Activated CD8-positive, alpha-beta T cell treated with anti-CD3 and anti-CD28 coated beads, Interleukin-2, amount 10 ng/mL, durations not matched to agents 7 days and 5 days (primary cell): ENCODE measurements at places on chromosomes 5 and 9.

- no peak for DNase-seq
These were observed 644.5 kb downstream of the KCTD16 start for GRCh38 chr5:144815131-144815530.

- no peak for DNase-seq
These were observed 476.1 kb upstream of the ACO1 start for GRCh38 chr9:31908158-31908890.

DNA sequence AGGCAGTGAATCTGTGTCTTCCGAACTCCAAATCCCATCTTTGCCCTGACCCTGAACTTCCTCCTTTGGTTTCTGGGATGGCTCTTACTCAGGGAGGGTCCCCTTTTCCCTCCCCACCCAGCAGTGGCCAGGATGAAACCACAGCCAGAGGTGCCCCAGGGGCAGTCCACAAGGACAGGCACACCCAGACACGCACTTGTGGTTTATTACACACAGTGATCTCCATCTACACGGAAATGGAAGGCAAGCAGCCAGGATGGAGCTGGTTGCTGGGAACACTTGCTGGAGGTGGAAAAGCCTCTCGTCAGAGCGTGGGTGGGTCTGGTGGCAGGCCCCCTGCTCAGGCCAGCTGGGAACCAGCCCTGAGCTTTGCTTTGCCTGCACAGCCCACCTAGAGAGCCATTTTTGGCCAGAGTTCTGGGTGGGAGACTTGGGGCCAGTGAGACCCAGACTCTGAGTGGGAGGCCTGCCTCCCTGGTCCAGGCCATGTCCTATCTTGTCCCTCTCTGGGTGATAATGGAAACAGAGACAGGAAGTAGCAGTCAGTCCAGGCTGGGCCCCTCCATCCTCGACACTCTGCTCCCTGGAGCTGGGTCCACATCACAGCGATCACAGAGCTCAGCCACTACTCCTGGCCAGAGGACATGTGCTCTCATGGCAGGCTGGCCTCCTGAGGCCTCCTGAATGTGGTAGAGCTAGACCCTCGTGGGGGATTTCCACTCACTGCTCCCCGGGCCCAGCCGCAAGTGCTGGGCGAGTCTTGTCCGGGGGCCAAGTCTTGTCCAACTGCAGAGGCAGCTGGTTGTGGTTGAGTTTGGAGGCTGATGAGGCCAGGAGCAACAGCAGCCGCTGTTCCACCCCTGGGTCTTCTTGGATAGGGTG lies 5.1 kb upstream of the PHYKPL start:
- DNase-seq: no peak

GRCh38 chr5:169527066-169527465 lies 56.5 kb upstream of the SPDL1 start:
- no peak for DNase-seq

GRCh38 chr9:119370816-119371215 lies 1.6 kb upstream of the BRINP1 start:
- DNase-seq: peak; percentile 35

DNA sequence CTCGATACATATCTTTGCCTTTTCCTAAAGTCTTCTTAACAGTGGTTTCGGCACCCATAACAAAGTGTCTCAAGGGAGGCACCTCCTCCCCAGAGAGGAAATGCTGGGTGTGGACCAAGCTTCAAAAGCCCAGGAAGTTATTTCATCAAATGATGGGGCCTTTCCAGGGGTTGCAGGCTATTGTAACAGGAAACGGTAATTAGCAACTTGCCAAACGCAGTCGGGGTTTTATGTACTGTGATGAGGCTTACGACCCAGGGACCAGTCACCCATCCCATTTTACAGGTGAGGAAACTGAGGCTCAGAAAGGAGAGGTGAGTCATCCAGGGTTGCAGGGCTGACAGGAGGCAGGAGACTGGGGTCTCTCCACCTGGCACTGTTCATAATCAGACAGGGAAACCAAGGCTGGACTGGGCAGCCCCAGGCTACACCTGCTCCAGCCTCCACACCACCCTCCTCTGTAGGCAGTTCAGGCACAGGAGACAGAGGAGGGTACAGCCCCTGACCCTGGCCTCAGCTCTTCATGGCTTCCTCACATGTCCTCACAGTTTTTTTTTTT lies 30.0 kb upstream of the SUSD3 start:
- DNase-seq: peak; percentile 83

DNA sequence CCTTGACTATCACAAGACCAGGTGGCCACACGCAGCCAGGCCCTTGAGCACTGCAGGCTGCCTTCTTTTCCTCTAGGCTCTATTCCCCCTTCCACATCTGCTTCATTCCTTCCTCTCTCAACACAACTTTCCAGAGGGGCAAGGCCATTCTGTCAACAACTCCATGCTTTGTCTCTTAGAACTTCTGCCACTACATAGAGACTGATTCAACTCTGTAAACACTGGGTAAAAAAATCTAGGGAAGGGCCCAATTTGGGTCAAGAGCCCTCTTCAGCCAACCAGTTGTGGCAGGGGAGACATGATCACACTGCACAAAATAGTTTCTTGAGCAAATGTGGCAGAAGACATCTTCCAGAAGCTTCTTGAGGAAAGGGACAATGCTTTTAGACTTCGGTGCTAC lies 55.6 kb downstream of the ATPSCKMT start:
- no peak for DNase-seq

GRCh38 chr9:99054581-99054980 lies 50.3 kb upstream of the TGFBR1 start:
- DNase-seq: no peak

DNA sequence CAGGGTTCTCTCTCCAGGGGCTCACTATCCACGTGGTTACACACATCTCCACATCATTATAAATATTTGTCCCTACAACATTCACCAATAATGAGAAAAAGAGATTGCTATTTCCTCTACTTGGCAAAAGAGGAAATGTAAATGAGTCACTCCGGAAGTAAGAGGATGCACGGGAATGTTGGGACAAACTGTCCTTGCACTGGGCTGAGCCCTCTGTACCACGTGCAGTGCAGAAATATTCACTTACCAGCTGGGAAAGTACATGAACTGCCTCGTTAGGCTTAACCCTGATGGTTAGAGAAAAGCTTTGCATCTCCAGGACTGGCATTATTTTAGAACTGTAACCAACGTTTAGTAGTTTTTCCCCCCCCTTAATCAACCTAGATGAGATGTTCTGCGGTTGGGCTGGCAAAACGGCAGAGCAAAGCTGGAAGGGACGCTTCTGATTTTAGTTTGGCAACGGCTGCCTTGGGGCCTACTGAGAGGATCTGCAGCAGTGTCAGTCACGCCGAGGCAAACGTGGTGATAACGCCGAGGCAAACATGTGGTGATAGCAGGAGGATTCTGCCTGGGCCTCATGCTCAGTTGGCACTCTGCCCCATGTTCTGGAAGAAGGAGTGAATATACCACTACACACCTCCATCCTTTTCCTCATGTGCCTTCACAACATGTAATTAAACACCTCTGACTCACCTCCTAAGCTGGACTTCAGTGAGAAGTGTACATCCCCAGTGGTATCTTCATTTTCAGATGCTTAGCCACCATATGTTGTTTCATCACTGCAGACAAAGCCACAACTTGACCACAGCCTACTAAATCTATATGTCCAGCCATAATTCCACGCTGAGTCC lies 661.4 kb upstream of the KLF4 start:
- DNase-seq: no peak

GRCh38 chr9:133888809-133889491 lies 103.2 kb downstream of the VAV2 start:
- DNase-seq: no peak

DNA sequence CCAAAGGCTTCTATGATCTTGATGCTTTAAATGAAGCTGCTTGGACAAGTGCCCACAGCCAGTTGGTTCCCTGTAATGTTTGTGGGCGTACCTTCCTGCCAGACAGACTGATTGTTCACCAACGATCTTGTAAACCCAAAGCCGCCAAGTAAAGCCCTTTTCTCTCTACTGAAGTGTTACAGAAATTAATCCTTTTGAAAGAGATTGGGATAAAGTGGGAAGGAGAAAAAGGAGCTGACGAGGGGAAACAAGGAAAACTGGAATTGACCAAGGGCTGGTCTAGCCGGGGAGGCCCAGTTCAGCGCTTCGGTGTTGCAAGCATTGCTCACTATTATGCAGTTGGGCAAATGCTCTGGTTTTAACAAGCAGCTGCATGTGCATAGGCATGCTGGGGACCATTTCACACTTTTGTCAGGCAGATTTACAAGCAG lies 53.2 kb downstream of the ZNF474 start:
- no peak for DNase-seq

GRCh38 chr5:74162524-74162923 lies 478.0 kb downstream of the ENC1 start:
- DNase-seq: no peak

DNA sequence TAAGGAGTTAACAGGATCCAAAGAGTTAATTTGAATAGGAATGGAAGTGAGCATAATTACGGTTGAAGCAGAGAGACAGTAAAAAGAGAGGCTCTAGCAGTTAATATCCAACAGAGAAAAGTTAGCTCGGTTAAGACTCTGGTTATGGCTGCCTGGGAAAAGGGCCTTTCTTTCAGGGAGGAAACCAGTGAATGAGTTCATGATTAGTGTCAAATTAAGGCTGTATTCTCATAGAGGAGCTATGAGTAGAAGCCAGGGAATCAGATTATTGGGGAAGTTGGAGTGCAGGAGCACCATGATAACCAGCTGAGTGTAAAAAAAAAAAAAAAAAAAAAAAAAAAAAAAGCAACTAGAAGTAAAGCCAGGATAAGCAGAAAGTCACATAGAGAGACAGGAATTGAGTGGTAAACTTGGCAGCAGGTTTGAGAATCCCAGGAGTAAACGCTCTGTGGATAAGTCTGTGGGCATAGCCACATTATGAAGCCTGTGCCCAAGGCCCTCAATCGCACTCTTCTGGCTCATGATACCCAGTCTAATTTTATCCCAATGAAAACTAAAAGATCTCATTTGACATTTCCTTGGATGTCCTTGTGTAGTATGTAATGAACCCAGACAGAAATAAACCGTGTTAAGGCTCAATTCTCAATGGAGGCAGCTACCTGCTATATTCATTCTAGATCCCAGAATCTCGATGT lies 372.6 kb upstream of the MPDZ start:
- no peak for DNase-seq

GRCh38 chr5:36875051-36875789 lies 1.3 kb upstream of the NIPBL start:
- DNase-seq: peak; percentile 56

DNA sequence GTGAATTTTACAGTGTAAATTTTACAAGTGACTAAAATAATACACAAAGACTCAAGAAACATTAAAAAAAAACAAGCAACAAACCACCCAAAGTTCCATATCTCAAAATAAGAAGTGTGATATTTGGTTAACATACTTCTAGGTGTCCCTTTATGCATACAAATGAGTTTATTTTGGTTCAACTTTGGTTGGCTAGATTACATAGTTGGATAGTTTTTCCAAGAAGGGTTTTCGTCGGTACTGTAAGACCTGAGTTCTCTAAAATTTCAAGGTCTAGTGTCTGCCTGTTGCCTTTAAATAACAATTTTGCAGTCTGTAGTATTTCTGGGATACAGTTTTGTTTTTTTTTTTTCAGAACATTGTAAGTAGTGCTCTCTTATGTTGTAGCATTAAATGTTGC lies 58.8 kb upstream of the JAK2 start:
- DNase-seq: no peak

- no peak for DNase-seq
These were observed 20.3 kb downstream of the ARPC5L start for GRCh38 chr9:124882231-124882630.

DNA sequence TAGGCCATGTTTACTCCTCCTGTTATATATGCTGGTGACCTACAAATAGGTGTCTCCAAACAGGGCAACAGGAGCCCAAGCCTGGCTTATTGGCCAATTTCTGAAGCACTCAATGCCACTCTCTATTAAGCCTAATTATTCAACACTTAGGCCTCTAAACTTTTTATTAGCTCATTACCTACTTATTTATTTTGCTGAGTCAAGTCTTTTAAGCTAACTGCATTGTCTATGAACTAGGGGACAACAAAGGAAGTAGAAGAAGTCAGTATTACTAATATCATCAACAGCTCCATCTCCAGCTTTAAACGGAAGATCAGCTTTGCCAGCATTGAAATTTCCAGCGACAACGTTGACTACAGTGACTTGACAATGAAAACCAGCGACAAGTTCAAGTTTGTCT lies 28.2 kb downstream of the GABRP start:
- DNase-seq: no peak

DNA sequence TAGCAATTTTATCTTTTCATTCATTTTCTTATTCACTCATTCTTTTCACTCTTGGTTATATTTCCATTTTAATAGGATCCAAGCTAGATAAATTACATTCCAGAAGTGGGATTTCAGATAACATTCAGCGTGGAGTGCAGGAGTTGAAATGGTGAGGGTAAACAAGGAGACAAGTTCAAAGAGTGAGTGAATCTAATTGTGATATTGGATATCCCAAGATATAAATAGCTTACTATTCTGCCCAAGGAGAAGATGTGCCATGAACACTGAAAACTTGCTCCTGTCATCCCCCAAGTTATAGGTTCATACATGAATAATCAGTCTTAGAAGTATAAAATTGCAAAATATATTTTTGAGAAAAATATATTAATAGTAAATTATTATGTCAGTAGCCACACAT lies 459.3 kb downstream of the CETN3 start:
- DNase-seq: no peak

GRCh38 chr5:14105718-14106410 lies 37.3 kb upstream of the TRIO start:
- DNase-seq: no peak

GRCh38 chr5:59562756-59563389 lies 330.7 kb downstream of the PDE4D start:
- DNase-seq: peak; percentile 22

- no peak for DNase-seq
These were observed 29.1 kb upstream of the DUSP1 start for GRCh38 chr5:172800088-172800551.

GRCh38 chr9:136661641-136662325 lies 933 bp upstream of the EGFL7 start:
- no peak for DNase-seq

GRCh38 chr9:126618585-126619360 lies 5.0 kb downstream of the LMX1B start:
- DNase-seq: no peak

GRCh38 chr9:84129529-84129928 lies 148.9 kb downstream of the RMI1 start:
- no peak for DNase-seq

DNA sequence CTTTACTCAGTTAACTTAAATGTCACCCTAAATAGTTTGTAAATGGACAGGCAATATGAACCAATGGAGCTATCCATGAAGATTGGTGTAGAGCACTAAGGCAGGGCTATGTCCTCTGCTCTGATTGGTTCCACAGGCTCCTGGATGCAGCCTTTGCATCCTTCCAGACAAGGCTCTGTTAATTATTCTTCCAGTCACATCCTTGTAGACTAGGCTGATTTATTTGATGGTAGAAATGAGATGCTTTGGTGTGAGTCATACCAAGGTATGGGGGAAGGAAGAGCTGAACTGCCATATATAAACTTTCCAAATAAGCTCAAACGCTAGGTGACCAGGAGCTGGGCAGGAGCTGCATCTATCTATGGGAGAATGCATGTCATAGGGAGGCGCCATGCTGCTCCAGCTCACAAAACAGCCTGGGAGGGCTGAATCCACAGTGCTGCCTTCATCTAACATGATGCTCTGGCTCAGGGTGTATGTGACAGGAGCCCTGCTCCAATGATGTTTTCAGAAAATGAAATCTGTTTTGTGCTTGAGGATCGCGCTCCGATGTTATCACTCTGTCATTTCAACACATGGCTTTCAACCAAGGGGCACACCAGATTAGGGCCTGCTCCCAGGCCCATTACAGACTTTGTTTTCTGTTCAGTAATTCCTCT lies 818.0 kb upstream of the ZNF608 start:
- DNase-seq: no peak

- DNase-seq: no peak
These were observed 264.7 kb upstream of the NR4A3 start for GRCh38 chr9:99556998-99557397.

- no peak for DNase-seq
These were observed 297.8 kb downstream of the CWC27 start for GRCh38 chr5:65066387-65067146.
